ENCODE measurements at places on chromosomes 5 and 9. TPM values are rescaled to one million over a fixed set of nuclear protein-coding genes. Genes with fewer than 3 reads are reported as not detected.

DNA sequence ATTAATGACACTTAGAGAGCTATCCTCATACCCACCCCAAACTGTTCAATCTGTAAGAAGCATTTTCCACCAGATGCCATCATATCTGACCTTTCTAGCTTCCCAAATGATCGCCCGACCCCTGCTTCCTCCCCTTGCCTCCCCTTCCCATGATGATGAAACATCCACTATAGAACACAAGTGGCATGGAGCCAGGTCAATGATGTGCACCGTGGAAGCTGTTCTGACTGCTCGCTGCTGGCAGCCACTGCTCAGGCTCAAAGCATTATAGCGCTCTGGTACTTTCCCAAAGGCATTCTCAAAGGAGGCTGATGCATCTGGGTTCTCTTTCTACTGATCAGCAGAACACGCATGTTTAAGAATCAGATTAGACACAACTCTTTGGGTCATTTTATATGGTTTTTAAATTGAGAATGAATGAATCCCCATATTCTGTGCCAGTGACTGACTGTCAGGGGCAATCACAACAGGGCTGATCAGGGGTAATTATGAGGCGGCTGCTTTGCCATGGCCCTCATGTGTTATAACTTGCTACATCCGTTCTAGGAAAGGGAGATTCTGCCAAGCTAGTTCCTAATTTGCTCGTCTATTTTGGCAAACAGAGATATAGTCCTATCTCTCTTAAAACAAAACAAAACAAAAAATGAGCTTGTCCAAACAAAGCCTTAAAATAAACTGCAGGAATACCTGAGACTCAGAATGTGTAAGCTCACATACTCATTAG, 343.7 kb downstream of the ENC1 start:
- no peak overlapping the region for H3K27ac ChIP-seq
- no peaks in the 10 kb centered on the region for H3K36me3 ChIP-seq
- peaks cover 10% of the 10 kb centered on the region for H3K27me3 ChIP-seq

DNA sequence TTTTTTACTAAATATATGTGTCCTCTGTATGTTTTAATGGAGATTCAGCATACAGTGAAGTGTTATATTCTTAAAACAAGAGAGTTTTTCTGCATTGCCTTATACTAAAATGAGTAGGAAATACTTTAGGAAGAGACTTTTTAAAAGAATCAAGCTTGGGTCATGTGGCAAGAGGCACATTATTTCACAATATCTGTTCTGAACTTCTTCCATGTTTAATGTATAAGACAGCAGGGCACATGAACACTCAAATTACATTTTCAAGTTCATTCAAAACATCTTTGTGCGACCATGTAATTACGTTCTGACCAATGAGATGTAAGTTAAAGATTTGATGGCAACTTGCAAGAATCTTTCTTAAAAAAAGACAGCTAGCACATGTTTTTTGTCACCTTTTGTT, 1055.9 kb downstream of the NR2F1-AS1 start:
- H3K36me3 ChIP-seq = no peaks in the 10 kb centered on the region
- no peak overlapping the region for H3K4me3 ChIP-seq
- no peak for DNase-seq
- no peaks in the 10 kb centered on the region for H3K4me1 ChIP-seq

The NPR3 gene
- total RNA-seq = 0.09 TPM

The IFNA21 gene
- total RNA-seq = not detected

The SPINK7 gene
- not detected for total RNA-seq

DNA sequence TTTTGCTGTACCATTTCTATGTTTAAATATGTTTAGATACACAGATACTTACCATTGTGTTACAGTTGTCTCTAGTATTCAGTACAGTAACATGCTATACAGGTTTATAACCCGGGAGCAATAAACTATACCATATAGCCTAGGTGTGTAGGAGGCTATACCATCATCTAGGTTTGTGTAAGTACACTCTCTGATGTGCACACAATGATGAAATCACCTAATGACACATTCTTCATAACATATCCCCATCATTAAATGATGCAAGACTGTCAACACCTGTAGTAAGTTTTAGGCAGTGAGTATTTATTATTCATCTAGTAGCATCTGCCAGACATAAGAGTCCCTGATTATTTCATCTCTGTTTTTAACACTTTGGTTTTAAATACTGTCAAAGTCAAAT, 7.3 kb upstream of the DHFR start:
- no peak overlapping the region for H3K4me3 ChIP-seq
- H3K36me3 ChIP-seq = peaks cover 74% of the 10 kb centered on the region
- H3K27me3 ChIP-seq = no peaks in the 10 kb centered on the region
- H3K27ac ChIP-seq = peak overlapping the region; percentile 31
- H3K4me1 ChIP-seq = peaks cover 32% of the 10 kb centered on the region
- DNase-seq = no peak

DNA sequence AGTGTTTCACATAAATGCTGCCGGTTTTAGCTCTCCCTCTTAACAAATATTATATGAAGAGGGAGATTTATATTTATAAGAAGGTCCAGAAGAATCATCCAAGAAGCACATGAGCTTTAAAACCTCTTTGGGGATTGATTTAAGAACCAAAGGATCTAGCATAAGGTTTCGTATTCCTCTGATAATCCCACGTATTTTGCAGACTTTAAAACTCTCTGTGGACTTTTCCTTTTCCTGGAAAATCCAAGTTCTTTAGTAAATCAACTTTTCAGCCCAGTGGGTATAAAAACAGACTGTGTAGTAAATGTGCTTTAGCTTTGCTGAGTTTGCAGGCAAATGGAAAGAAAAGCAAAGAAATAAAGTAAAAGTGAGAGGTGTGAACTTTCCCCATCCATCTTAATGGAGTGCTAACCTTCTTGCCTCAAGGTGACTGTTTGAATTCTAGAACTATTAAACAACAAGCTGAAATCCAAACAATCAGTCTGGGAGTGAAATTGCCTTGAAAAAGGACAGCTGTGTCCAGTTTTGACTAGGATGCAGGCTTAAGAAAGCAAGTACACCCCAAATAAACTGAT, 363.4 kb upstream of the SLC24A2 start:
- no peaks in the 10 kb centered on the region for H3K36me3 ChIP-seq
- H3K27me3 ChIP-seq = peaks cover 7% of the 10 kb centered on the region
- no peak overlapping the region for H3K27ac ChIP-seq

DNA sequence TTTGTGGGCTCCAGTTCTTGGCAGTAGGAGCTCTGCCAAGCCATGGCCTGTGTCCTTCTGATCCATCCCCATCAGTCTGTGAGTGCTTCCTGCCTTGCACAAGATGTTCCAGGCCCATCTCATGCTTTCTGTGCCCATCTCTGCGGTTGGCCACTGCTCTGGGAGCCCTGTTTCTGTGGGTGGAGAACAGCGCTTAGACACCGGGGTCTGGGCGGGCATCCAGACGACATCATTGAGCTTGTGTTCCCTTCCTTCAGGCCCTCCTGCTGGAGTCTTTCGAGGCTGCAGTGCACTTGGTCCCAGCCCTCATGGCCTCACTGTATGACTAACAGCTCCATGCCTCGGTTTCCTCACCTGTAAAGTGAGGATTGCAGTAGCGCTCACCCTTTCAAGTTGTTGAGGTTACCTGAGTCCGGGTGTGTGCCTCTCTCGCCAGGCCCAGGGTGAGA, 14.9 kb upstream of the CARD19 start:
- peaks cover 49% of the 10 kb centered on the region for H3K36me3 ChIP-seq
- no peak for DNase-seq
- H3K27ac ChIP-seq = peak overlapping the region; percentile 0
- H3K27me3 ChIP-seq = no peaks in the 10 kb centered on the region
- H3K4me3 ChIP-seq = no peak overlapping the region
- H3K4me1 ChIP-seq = peaks cover 36% of the 10 kb centered on the region

DNA sequence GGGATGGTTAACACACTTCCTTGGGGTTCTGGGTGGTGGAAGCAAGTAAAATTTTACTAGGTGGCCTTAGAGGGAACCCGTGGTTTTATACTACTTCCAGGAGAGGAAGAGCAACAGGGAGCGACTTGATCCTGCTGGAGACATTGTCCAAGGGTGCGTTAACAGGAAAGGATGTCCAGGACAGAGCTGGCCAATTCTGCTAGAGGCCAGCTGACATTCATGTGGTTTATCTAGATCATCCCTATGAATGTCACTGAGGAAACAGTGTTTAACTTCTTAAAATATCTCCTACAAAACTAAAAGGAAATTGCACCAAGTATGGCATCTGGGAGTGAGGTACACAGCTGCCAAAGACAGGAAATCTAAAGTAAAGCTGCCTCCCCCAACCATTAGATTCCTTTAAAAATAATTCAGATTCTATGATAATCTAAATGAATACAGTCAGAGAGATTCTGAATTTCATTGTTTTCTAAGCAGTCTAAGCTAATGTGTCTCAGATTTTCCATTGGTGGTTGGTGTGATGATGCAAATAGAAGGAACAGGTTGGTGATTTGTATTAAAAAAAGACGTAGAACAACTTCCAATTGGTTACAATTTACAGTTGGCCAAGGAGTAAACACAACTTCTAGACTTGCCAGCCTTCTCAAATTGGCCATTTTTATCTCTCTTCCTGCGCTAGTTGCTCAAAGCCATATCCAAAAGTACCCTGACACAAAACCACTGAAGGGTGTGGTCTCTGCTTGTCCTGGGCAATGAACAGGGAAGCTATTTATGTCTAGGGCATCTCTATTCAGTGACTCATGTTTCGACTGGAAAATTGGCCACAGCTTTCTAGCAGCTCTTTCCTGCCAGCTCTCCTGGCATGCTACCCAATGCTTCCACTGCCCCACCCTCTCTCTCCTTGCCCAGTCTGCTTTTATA, 574.7 kb upstream of the MEF2C start:
- peaks cover 2% of the 10 kb centered on the region for H3K27me3 ChIP-seq
- no peak overlapping the region for H3K4me3 ChIP-seq
- no peak overlapping the region for H3K27ac ChIP-seq
- DNase-seq = no peak

The CYFIP2 gene
- 277 TPM for total RNA-seq

GRCh38 chr5:73971326-73971725, 345.3 kb downstream of the ARHGEF28 start:
- no peak overlapping the region for H3K4me3 ChIP-seq
- H3K27ac ChIP-seq = no peak overlapping the region
- no peaks in the 10 kb centered on the region for H3K36me3 ChIP-seq
- no peak for DNase-seq
- no peaks in the 10 kb centered on the region for H3K27me3 ChIP-seq

The ASPN gene
- not detected for total RNA-seq

- no peak overlapping the region for H3K4me3 ChIP-seq
- no peak overlapping the region for H3K27ac ChIP-seq
- H3K4me1 ChIP-seq = peaks cover 7% of the 10 kb centered on the region
- no peaks in the 10 kb centered on the region for H3K36me3 ChIP-seq
- DNase-seq = no peak
- H3K27me3 ChIP-seq = peaks cover 36% of the 10 kb centered on the region
Observed at GRCh38 chr5:139763280-139763929, 32.2 kb upstream of the PSD2 start.

DNA sequence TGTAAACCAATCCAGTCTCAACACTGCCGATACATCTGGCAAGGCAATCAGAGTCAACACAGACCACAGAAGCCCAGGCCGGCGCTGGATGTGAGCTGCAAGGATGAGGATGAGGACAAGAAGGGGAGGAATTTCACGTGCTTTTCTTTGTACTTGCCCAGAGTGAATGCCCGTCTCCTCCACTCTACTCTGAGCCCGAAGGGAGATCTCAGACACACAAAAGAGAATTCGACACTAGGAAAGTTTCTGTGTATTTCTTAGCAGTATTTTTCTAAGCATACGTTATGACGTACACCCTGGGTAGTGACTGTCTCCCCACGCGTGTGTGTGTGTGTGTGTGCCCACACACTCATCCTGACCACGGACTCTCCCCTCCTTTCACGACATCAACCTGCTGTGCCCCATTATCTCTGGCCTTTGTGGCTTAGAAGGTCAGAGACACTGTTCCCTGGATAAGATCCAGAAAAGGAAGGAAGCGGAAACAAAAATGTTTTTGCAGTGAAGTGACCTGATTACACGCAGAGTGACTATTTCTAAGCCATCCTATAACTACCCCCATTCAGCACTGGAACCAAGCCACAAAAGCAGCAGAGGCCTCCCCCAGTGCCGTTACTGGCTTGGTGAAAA, 227.3 kb upstream of the DAPK1 start:
- H3K36me3 ChIP-seq = no peaks in the 10 kb centered on the region
- peaks cover 10% of the 10 kb centered on the region for H3K4me1 ChIP-seq
- H3K27ac ChIP-seq = no peak overlapping the region
- DNase-seq = no peak
- H3K4me3 ChIP-seq = no peak overlapping the region
- H3K27me3 ChIP-seq = peaks cover 11% of the 10 kb centered on the region

- DNase-seq = no peak
- no peaks in the 10 kb centered on the region for H3K27me3 ChIP-seq
- H3K27ac ChIP-seq = no peak overlapping the region
- H3K4me3 ChIP-seq = no peak overlapping the region
- H3K36me3 ChIP-seq = no peaks in the 10 kb centered on the region
- no peaks in the 10 kb centered on the region for H3K4me1 ChIP-seq
Observed at GRCh38 chr5:13536933-13537332, 407.6 kb downstream of the DNAH5 start.

GRCh38 chr9:3181049-3181953, 337.4 kb upstream of the PUM3 start:
- DNase-seq = peak; percentile 77
- H3K27me3 ChIP-seq = peaks cover 36% of the 10 kb centered on the region
- H3K27ac ChIP-seq = no peak overlapping the region
- no peaks in the 10 kb centered on the region for H3K36me3 ChIP-seq

GRCh38 chr5:117143406-117143805, 568.8 kb upstream of the SEMA6A start:
- H3K27ac ChIP-seq = no peak overlapping the region
- H3K36me3 ChIP-seq = no peaks in the 10 kb centered on the region
- no peak for DNase-seq
- H3K27me3 ChIP-seq = no peaks in the 10 kb centered on the region
- no peaks in the 10 kb centered on the region for H3K4me1 ChIP-seq

The CDX1 gene
- total RNA-seq = not detected

DNA sequence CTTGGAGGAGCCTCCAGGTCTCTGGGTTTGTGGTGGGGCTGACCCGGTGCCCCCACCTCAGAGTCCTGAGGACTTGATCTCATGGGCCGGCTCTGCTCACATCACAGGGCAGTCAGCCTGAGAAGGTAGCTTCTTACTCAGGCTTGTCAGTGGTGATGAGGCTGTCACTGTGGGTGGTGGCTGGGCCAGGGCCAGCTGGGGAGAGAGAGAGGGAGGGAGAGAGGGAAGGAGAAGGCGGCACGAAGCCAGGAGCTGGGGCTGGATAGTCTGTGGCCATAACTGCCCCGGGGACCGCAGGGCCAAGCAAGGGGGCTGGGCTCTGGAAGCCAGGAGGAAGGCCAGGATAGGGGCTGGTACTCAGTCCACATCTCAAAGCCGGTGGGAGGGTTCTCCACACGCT, 6.5 kb downstream of the NTNG2 start:
- no peaks in the 10 kb centered on the region for H3K36me3 ChIP-seq
- no peak overlapping the region for H3K4me3 ChIP-seq
- DNase-seq = no peak
- H3K27me3 ChIP-seq = peaks cover 41% of the 10 kb centered on the region

GRCh38 chr5:150636391-150637244, 3.8 kb upstream of the SYNPO start:
- no peak overlapping the region for H3K4me3 ChIP-seq
- DNase-seq = no peak
- peaks cover 15% of the 10 kb centered on the region for H3K27me3 ChIP-seq

The AGXT2 gene
- not detected for total RNA-seq

GRCh38 chr5:1687301-1687970, 112.2 kb downstream of the MRPL36 start:
- peaks cover 14% of the 10 kb centered on the region for H3K27me3 ChIP-seq
- no peak for DNase-seq
- H3K27ac ChIP-seq = no peak overlapping the region
- H3K4me3 ChIP-seq = no peak overlapping the region
- H3K36me3 ChIP-seq = no peaks in the 10 kb centered on the region

Data from activated CD4-positive, alpha-beta T cell treated with anti-CD3 and anti-CD28 coated beads for 36 hours (primary cell).